ENCODE measurements at places on chromosomes 5 and 9.

GRCh38 chr5:1041225-1042143 lies 32.9 kb downstream of the NKD2 start:
- no peak for DNase-seq

DNA sequence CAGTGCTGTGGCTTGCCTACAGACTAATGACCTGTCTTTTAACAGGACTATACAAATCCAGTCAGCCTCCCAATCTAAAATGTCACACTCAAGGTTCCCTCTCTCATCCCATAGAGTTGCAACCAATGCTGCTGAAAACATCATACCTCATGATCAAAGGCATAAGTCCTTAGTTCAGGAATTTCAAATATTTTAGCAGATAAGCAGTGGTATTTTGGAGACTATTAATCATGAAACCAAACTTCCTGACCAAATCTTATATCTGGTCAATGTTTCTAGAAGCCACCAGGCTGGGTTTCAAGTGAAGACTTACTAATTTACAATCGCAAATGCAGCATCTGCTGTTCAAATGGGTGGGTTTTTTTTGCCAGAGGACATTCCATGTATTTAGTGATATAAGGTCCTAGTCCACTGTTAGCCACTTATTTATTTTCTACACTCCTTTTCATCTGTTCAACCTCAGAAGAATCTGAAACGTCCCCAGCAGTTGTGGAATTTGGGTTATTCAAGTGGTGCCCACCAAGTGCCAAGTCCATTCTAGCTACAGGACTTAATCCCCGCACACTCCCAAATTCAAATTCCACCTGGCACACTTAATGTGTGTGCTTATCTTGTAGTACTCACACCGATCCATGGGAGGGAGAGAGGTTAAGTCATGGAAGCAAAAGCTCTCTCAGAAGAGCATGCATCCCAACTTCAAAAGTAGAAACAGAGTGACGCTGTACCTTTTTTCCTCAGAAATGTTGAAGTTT lies 5.8 kb downstream of the TAS2R1 start:
- no peak for DNase-seq

DNA sequence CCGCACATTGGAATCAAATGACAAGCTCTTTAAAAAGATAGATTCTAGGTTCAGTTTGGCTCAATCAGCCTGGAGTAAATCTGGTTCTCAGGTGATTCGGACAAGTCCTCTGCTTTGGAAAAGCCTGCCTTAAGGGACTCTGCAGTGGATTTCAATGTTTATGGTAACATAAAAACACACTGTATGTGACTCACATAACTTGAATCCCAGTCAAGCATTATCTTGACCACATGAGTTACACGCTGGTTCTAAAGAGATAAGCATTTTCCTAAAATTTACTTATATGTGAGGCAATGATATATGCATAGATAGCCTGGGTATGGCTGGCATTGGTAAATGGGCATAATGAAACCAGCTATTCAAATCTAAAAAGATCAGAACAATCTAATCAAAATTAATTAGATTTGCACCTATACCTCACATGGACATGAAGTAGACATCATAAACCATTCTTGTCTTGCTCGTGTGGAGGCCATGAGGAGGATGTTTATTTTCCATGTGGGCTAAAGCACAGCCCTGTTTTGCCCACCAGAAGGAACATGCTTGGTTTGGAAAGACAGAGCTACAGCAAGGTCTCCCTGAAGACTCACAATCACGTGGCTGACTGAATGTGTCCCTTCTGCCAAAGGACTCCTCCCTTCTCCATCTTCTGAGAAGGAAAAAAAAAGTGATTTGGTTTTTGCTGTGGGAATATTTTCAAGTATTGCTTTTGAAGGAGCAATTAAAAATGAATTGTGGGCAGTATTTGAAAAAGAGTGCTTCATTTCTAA lies 351.7 kb downstream of the DIRAS2 start:
- no peak for DNase-seq

GRCh38 chr9:129736334-129736733 lies 16.5 kb downstream of the PTGES start:
- DNase-seq: no peak

GRCh38 chr9:121207371-121207940 lies 5.8 kb upstream of the RAB14 start:
- no peak for DNase-seq

Measured in SHP77 (cell line).